ENCODE measurements at places on chromosomes 2 and 18. TPM values are rescaled to one million over a fixed set of nuclear protein-coding genes. Genes with fewer than 3 reads are reported as not detected.

DNA sequence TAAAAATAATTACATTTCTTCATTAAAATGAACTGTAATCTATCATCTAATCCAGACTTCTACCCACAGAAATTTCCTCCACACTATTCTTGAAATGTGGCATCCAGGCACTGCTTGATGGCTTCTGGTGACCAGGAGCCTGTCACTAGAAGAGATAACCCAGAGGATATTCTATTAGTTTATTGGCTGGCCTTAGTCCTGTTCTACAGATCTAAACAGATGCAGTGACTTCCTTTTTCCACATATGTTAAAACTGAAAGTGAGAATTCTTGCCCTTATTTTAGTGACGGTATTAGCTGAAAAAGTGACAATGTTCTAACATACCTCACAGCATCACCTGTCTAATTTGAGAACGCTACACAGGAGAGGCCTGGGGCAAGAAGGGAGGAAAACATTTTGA lies 775.4 kb downstream of the TSN start:
- no peak for DNase-seq

DNA sequence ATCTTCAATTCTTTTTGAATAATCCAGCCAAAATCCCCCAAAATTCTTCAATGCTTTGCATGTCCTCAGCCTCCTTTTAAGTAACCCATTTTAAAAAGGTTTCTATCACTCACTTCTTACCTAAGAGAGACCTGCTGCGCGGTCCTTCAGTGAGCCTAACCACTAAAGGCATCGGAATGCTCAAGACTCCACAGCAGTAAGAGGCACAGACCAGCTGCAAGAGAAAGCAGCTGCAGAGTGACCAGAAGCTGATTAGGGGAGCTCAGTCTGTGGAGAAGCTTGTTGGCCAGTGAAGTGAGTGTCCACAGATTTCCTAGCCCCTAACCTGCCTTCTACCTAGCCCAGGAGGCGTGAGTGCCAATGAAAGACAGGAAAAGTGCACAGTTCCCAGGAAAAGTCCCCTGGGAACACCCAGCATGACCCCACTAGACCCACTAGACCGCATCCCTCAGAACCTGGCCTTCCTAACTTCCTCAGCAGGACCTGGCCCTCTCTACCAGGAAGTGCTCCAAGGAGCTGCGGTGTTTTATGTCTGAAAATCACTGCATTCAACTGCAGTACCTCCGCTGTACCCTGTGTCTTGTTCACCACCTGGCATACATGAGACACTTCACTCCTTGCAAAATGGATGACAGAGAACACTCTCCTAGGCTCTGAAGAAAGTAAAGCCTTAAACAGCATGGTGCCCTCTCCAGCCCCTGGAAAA lies 10.1 kb downstream of the MBOAT2 start:
- no peak for DNase-seq

DNA sequence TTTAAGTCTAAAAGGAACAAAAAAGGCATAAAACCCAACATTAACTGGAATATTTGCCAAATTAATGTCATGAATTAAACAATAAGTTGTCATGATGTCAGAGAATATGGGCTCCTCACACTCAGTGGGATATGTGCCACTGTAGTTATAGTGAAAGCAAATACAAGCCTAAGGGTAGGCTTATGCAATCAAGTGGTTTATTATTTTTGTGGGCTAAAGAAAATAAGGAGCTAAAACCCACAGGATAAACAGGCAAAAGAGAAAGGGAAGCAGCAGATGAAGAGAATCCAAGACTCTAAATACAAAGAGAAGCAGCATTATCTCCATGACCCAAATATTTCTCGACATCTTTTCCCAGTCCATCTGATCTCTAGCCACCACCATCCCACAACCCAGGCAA lies 17.5 kb downstream of the YWHAQ start:
- DNase-seq = no peak

SF3B1 gene
- 308 TPM for total RNA-seq

GRCh38 chr2:152716805-152717227 lies 445 bp downstream of the PRPF40A start:
- DNase-seq = no peak

GRCh38 chr2:225140723-225141122 lies 98.5 kb upstream of the DOCK10 start:
- DNase-seq = no peak

DNA sequence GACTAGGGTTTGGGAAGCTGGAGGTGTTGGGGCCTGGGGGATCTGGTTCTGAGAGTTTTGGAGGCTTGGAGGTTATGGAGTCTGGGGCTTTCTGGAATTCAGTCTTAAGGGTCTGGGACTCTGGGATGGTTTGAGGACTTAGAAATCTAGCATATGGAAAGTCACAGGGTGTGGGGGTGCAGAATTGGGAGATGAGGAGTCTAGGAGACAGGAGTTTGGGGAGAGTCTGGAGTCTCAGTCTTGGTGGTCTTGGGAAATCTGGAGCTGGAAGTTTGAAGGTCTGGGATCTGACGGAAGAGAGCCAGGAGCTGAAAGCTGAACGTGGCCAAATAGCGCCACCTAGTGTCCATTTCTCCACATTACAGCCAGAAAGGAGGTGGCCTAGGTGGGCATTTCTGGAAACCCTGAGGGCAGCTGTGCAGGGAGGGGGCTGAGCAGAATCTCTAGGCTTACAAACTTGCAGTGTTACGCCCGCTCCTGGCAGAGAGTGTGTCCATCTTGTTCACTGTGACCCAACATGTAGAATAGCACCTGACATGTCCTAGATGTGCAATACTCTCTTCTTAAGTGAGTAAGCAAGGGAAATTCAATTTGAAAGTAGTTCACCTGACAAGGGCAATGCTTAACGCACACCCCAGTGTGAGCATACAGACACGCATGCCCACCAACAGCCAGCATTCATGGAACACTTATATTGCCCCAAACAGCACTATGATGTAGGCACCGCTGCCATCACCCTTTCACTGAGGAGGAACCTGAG lies 204.8 kb downstream of the TFCP2L1 start:
- DNase-seq = peak; percentile 94

DNA sequence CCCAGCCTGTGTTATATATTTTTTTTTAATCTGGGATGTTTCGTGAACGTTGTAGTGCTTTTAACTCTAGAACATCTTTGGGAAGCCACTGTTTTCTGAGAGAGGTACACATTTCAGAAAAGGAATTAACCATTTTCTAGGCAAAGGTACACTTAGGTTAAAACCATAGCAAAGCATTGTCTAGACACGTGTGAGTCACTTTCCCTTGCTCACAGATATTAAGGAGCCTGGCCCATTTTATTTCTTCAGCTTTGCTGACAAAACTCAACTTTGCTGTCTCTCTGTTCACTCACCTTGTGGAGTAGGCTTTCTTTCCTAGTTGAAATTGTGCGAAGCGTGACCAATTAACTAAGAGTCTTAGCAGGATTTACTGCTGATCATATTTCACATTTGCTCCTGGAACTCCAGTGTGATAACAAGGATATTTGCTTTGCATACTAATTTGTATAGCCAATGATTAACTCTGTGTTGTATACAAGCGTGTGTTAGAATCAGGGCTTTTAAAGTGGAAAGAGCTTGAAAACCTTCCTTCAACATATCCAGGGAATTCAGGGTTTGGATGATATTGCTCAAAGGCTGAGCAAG lies 215.0 kb upstream of the AGAP1 start:
- no peak for DNase-seq

DNA sequence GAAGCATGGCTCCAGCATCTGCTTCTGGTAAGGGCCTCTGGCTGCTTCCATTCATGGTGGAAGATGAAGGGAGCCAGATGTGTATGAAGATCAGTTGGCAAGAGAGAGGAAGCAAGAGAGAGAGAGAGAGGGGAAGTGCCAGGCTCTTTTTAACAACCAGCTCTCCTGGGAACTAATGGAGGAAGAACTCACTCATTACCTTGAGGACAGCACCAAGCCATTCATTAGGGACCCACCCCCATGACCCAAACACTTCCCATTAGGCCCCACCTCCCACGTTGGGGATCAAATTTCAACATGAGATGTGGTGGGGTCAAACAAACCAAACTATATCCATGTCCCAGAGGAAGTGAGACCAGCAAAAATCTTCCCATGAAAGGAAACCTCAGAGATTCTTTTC lies 124.8 kb upstream of the SIX2 start:
- peak; percentile 61 for DNase-seq

CRYGB gene
- total RNA-seq = not detected

MBD5 gene
- 55.7 TPM for total RNA-seq

DNA sequence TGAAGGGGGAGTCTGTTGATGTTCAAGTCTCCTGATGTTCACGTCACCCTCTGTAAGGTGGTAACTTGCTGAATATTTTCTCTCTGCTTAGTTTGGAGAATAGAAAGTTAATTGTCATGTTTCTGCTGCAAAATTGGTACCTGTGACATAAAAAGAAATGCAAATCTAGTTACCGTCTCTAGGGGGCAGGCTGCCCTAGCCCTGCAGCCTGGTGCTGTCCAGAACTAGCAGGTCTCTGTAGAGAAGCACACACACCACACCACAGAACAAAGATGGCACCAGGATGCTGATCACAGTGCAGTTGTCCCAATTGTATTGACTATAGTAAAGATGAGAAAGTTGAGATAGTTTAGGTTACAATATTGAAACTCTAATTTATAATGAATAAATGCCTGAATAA lies 47.0 kb downstream of the SLC9A4 start:
- DNase-seq = peak; percentile 66

- DNase-seq = peak; percentile 88
These were observed at the start of gene GAD1 for GRCh38 chr2:170816504-170817092. Gene GAD1 (plus strand): TSS chr2:170816887. CDS start chr2:170818592, 1,705 bp downstream.

DNA sequence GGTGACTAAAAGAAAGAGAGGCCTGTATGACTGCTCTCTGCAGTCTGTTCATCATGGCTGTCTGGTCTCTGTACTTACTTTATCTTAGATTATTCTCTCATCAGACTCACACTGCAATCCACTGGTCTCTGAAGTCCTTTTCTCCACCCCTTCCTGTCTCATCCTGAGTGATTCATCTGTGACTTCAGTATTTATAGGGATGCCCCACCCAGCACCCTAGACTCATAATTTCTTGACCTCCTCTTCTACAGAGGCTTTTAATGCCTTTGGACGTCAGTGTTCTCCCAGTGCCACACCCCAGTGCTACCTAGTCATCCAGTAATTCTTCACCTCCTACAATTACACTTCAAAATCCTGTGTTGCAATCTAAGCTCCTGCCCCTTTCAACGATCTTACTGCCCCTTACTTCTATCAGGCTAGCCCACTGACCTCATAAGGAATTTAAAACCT lies 14.9 kb upstream of the ITPRID2 start:
- DNase-seq = no peak
